Right ventricle myocardium inferior (tissue), 1 donor: ENCODE measurements at places on chromosomes 6 and 20.

DNA sequence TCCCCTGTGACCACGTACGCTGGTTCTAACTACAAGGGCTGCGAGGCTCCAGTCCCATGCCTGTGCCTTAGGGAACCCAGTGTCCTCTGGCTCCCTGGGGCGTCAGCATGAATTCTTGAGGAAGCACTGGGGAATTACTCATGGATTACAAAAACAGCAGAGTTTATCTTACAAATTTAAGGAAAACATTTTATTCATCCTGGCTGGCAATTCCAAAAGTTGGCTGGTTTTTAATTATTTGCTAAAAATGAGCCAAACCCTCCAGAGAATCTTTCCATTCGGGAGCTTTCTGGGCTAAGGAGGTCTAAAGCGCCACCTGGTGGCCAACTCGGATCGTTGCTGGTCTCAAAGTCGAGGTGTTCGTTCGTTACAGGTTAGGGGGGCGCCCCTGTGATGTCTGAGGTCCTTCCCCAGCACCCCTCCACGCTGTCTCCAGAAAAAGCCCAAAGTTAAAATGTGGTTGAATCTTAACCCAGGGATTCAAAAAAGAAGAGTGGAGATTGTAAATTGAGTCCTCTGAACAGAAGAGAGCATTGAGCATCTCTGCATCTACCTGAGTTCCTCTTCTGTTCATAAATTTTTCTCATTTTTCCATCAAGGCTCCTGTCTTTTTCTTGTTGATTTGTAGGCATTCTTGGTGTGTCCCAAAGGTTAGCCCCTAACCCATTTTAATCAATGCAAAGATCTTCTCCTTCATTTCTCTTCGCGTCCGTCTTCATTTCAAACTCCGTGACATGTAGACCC lies 99.4 kb downstream of the BFSP1 start:
- peak; percentile 64 for DNase-seq

GRCh38 chr20:58401162-58401561 lies 12.1 kb downstream of the VAPB start:
- no peak for DNase-seq

DNA sequence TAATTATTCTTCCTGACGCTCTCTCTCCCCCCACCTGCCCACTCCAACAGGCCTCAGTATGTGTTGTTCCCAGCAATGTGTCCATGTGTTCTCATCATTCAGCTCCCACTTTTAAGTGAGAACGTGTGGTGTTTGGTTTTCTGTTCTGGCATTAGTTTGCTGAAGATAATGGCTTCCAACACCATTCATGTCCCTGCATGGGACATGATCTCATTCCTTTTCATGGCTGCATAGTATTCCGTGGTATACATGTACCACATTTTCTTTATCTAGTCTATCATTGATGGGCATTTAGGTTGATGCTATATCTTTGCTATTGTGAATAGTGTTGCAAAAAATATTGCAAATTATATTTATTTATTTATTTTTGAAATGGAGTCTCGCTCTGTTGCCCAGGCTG lies 258.0 kb downstream of the TFAP2A start:
- DNase-seq = no peak

DNA sequence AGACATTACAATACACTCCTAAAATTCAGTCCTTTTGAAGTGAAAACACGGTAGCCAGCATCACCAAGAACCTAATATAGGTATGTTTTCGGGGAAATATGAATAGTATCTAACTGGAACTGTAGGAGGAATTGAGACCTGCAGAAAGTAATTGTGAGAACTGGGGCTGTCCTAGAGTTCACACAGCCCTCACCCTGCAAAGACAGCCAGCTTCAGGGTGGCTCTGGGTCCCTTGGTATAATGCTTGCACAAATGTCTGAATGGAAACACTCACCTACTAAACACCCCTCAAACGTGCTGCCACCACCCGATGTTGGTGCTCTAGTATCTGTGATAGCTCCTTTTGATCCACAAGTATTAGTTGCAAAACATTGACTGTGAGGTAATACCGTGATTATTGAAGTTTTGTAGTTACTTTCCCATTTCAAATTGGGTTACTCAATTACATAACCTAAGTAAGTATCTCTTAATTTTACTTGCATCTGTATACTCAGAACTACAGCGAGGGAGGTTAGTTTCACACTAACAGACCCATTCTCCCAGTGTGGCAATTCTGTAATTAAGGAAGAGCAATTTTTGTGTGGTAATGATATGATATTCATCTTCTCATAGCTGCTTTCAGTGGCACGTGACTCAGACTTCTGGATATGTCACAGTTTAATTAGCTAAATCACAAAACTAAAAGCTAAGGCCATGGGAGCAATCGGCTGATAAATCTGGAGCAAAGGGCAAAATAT lies 129.5 kb downstream of the INSM1 start:
- DNase-seq = no peak

DNA sequence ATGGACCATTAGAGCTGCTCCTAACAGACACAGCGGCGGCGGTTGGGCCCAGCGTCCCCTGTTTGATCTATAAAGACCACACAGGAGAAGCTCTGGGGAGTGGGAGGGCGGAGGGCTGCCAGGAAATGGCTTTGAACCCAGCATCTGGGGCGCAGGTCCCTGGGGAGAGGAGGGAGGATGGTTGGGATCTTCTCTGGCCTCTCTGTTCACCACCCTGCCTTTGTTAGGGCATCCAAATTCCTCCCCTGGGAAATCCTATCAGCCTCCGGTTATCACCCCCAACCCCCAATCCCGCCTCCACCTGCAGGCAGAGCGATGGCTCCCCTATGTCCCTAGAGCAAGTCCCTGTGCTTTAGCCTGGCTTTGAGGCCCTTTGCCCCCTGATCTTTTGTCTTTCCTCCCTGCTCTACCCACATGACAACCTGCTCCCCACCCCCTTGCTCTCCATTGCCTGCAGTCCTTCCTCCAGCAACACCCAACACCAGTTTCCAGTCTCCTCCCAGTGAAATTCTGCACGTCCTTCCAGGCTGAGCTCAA lies 7.1 kb downstream of the XKR7 start:
- DNase-seq = no peak

DNA sequence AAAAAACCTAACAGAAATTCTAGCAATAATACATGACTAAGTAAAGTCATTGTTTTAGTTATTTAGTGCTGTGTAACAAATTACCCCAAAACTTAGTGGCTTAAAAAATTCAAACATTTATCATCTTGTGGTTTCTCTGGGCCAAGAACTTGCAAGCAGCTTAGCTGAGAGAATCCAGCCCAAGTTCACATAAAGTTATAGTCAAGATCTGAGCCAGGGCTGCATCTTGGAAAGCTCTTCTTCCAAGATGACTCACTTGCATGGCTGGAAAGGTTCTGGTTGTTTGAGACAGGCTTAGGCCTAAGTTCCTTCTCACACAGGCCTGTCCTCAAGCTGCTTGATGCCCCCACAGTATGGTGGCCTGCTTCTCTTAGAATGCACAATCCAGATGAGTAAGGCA lies 217.8 kb upstream of the TSHZ2 start:
- DNase-seq = no peak

- DNase-seq = no peak
Observed at GRCh38 chr6:20069021-20069522, 143.2 kb downstream of the MBOAT1 start.

- no peak for DNase-seq
Observed at GRCh38 chr6:494394-494793, 102.8 kb downstream of the IRF4 start.

DNA sequence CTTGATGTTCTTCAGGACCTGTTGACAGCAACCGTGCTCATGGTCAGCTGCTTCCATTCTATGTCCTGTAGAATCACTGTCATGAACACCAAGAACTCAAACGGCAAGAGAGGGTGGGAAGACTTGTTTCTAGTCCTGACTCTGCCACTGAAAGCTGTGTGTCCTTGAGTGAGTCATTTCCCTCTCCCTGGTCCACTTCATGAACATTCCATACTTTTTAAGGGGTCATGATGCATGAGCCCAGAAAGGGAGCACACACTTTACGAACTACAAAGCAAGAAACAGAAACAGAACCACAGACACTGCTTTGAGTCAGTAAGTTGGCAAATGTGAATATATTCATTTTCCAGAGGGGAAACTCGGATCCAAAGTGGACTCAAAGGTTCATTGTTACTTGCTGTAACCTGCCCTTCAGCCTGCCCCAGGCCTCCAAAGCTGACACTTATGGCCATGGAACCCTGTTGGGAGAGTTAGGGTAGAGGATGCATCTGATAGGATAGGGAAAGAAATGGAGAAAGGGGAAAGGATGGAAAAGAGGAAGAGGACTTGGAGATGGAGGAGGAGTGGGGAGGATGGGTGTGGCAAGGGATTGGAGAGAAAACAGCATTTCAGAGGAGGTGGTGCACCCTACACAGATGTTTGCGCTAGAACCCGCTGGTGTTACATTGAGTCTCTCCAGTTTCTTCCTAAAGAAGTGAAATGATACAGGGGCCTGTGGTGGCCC lies 129.8 kb downstream of the FOXO3 start:
- DNase-seq = no peak

- DNase-seq = no peak
Observed at GRCh38 chr6:143107911-143108761, 47.4 kb downstream of the AIG1 start.

DNA sequence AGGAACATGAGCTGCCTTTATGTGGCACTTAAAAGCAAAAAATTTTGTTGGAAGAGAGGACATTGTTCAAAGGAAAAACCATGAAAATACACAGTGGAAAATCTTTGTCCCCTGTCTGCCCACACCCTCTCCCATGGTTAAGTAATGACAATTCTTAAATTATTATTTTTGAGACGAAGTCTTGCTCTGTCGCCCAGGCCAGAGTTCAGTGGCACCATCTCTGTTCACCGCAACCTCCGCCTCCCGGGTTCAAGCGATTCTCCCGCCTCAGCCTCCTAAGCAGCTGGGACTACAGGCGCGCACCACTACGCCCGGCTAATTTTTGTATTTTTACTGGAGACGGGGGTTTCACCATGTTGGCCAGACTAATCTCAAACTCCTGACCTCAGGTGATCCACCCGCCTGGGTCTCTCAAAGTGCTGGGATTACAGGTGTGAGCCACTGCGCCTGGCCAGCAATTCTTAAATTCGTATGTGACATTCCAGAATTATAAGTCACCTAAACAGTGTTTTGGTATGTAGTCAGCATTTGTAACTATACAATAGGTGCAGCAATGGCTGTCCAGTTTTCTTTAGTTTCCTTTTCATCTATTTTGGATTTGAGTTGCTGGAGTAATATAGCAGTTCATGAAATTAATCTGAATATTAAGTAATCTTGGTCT lies 636 bp upstream of the SSR1 start:
- DNase-seq = no peak

GRCh38 chr20:33667245-33667675 lies 517 bp downstream of the ACTL10 start:
- peak; percentile 87 for DNase-seq

GRCh38 chr6:18218233-18218632 lies 46.1 kb downstream of the DEK start:
- no peak for DNase-seq

GRCh38 chr6:130482645-130483390 lies 117.0 kb downstream of the TMEM200A start:
- DNase-seq = no peak

DNA sequence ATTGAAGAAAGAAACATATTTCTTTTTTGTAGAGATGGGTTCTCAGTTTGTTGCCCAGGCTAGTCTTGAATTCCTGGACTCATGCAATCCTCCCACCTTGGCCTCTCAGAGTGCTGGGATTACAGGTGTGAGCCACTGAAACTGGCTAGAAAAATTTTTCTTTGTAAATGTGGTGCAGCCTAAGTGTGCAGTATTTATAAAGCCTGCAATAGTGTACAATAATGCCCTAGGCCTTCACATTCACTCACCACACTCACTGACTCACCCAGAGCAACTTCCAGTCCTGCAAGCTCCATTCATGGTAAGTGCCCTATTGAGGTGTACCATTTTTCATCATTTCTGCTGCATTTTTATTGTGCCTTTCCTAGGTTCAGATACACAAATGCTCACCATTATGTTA lies 31.4 kb downstream of the NHSL1 start:
- no peak for DNase-seq

- DNase-seq = no peak
Observed at GRCh38 chr6:170283212-170284081, 7.4 kb downstream of the DLL1 start.
